SW480 (cell line): ENCODE measurements at places on chromosomes 2 and 18.

GRCh38 chr2:96260387-96261260 lies 5.2 kb downstream of the TMEM127 start:
- peak; percentile 97 for DNase-seq

DNA sequence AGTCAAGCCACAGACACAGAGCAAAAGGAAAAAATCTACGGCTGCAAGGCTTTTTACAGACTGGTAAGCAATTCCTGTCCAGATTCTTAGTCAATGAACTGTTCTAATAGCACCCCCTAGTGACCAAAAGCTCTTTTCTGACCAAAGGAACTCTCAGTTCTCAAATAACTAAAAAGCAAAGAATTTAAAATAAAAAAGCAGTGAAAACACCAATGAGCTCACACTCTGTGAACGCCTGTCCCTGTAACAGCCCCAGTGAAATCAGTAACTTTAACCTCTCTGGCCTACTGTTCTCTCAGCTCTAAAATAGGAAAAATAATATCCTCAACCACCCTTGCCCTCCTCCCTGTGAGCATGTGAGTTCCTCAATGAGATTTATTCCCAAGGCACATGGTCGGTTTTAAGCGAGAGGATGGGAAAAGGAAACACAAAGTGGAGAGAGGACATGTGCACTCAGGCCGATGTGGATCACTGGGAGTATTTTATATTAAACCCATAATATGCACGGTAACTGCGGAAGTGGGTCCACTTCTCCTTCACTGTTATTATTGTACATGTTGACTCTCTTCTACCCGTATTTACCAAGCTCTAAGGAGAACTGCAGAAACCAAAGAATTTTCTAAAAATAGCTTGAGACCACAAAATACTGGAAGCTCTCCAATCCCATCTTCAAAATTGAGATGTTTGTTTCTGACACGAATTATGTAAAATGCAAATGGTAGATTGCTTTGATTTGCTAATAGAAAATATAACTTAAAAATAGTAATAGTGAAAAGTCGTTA lies 128.5 kb downstream of the STK39 start:
- peak; percentile 53 for DNase-seq

DNA sequence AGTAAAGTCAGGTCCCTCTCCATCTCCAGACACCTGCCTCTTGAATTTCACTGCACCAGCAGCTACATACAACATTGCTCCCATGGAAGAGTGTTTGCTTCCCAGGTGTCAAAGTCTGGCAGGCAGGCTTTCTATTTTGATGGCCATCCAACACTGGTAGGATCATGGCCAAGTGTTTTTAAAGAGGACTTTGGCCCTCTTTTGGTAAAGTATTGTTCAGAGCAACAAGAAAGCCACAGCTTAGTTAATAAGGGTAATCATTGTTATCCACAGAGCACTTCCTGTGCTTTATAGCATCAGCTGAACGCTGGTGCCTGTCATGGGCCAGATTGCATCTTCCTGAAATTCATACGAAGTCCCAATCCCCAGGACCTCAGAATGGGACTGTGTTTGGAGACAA lies 133.2 kb downstream of the NCK2 start:
- peak; percentile 26 for DNase-seq

GRCh38 chr2:161961061-161961460 lies 113.0 kb downstream of the DPP4 start:
- no peak for DNase-seq

- DNase-seq: no peak
Observed at GRCh38 chr2:218854860-218855259, 4.7 kb upstream of the WNT6 start.

GRCh38 chr2:63051795-63052333 lies 1.2 kb downstream of the OTX1 start:
- DNase-seq: no peak

DNA sequence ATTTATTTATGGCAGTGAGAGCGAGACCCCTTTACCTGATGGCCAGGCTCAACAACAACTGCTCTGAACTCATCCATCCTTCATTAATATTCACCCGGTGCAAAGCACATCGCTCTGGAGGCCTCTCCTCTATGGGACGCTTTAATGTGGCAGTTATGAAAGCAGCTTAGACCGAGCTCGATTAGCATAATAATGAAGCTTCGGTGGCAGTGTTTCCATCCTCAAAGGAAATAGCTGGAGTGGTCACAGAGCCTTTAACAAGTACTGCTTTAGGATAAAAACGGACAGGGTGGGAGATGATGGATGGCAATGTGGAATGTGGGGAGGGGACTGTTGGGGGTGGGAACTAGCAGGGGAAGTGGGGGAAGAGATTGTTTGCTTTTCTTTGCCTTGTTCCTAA lies 243.9 kb downstream of the SLC4A3 start:
- no peak for DNase-seq

GRCh38 chr18:36186461-36187192 lies 670 bp upstream of the MOCOS start:
- DNase-seq: peak; percentile 30

GRCh38 chr2:178761759-178762371 lies 45.4 kb downstream of the TTN start:
- DNase-seq: peak; percentile 52

GRCh38 chr2:216721141-216721540 lies 25.8 kb upstream of the IGFBP5 start:
- no peak for DNase-seq

DNA sequence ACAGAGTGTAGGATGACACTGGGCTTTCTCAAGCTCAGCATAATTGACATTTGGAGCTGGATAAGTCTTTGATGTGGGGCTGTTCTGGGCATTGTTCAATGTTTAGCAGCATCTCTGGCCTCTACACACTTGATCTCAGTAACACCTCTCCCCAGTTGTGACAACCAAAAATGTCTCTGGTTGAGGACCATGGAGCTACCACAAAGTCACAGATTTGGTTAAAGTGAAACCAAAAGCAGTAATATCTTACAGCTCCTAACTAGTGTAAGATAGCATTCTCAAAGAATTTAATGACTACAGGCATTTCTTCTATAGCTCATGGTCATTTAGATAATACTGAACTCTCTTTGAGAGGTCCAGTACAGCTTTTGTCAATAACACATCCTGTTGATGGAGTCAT lies 23.4 kb upstream of the PAX3 start:
- no peak for DNase-seq

GRCh38 chr2:60834270-60834717 lies 47.1 kb upstream of the REL start:
- DNase-seq: no peak

GRCh38 chr2:13193075-13193474 lies 476.3 kb downstream of the TRIB2 start:
- peak; percentile 16 for DNase-seq

DNA sequence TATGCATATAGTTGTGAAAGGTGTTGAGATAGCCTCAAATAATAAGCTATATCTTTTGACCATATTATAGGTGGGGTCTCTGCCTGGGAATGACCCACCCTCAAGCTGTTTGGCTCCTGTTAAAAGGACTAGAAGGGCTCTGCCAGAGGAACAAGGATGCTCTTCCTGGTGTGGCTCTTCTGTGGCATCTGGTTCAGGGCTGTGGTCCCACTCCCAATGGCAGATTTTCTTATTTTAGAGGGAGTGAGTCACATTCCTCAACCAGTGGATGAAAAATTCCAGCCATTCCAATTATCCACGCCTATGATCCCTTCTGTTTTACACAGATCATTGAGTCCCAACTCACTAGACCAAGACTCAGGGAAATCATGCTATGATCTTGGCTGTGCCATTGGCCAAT lies 119.9 kb downstream of the PARD3B start:
- DNase-seq: peak; percentile 53

DNA sequence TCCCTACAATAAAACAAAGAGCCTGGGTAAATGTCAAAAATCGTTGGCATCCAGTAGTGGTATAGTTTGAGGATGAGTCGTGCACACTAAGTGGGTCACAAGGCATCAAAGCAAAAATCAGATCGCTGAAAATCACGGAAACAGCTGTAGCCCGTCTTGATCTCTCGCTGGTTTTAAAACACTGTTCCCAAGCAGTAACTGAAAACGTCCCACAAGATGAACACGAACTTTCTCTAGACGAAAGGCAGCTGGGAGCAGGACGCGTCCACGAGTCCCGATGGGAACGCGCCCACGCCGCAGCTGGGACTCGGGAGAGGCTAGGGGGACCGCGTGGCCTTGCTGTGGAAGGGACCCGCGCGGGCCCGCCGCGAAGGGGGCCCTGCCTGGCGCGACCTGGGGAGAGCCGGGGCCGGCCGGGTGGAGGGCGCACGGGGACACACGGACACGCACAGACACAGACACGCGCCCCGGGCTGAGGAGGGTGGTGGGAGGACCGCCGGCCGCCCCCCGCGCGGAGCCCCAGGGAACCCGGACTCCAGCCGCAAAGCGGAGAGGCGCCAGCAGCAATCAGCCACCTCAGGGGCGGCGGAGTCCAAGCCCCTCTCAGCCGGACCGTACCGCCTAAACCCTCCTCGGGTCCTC lies 651 bp downstream of the STK17B start:
- DNase-seq: peak; percentile 42

GRCh38 chr2:119241205-119241532 lies 17.5 kb downstream of the STEAP3 start:
- no peak for DNase-seq

GRCh38 chr18:12879840-12880540 lies 4.0 kb downstream of the PTPN2 start:
- DNase-seq: no peak

DNA sequence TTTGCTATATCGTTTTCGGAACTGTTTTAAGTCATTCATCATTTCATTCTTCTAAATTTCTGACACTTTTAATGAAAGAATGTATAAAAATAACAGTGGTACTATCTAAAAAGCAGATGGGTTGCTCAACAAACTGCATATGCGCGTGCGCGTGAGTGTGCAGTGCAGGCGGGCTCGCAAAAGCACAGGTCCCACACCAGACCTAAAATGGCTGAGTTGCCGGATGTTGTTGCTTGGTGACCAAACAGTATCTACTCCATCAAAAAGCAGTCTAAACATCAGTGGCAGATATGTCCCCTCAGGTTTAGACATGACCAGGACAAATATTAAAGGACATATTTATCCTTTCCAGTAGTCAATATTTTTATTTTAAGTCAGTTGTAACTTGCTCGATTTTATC lies 5.1 kb downstream of the NOL4 start:
- DNase-seq: no peak

GRCh38 chr2:38125007-38125406 lies 49.1 kb upstream of the CYP1B1 start:
- DNase-seq: no peak

- DNase-seq: no peak
Observed at GRCh38 chr2:8036366-8036765, 645.5 kb upstream of the ID2 start.

- DNase-seq: peak; percentile 16
Observed at GRCh38 chr2:160836755-160837154, 323.5 kb upstream of the TANK start.

DNA sequence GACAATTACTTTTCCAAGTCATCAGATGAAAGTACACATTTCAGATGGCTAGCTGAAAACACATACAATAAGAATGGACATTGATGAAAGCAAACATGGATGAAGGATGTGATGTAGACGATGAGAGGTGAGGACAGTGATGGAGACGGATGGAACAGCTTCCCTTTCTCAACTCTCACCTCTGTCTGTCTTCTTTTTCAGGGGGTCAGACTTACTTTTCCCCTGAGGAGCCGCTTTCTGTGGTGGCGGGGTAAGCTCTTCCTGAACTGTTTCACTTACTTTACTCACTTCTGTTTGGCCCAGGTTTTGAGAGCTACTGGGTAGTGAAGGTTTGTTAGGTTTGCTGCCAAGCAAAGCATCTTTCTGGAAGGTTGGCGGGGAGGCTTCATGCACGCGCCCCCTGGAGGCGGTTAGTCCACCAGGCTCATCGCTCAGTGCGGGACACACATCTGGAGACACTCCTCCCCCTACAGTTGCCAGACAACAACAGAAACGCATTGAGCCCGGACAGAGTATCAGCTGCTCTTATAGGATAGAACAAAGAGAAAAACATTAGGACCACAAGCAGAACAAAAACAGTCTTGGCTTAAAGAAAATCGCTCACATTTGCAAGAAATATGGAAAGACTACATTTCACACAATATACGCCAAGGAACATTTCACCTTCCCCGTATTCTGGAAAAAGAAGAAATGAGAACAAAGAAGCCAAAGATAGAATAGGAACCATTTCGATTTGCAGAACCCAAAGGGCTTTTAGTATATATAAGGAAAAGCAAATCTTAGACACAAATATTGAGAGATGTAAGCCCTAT lies 90.5 kb downstream of the MYOM1 start:
- peak; percentile 80 for DNase-seq

DNA sequence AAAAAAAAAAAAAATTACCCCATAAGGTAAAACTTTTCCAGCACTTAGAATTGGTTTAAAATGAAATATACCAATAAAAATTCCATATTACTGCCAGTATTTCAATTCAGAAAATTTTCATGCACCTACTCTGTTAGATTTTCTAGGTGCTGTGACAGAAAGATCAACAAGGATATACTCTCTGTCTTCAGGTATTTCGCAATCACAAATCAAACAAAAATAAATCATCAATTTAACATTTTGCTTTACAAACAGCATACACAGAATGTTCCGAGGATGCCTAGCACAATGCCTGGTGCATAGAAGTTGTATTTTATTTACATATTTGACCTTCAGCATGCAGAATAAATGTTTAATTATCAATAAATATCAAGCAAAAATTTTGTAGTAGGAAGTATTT lies 66.5 kb downstream of the RBBP8 start:
- no peak for DNase-seq

DNA sequence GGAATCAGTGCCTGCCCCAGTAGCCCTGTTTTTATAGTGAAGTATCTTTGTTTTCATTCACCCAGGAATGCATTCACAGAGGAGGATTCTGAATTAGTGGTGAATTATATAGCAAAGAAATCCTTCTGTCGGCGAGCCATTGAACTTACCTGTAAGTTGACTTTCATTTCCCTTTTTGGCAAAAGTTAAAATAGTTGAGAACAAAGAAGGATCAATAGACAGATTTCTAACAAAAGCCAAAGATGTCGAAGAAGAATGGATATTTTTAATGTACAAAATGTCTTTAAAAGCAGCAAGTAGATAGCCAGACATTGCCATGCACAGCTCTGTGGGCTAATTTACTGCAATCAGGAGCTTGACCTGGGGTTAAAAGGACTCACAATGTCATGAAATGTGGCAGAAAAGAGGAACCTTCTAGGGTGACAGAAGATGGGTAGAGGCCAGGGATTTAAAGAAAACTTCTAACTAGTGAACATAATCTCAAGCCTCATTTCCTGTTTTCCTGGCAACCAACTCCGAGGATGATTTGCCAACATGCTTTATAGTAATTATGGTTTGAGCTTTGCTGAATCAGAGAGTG lies 53.8 kb upstream of the TMEM87B start:
- DNase-seq: no peak

GRCh38 chr18:13568443-13569392 lies 157.6 kb downstream of the FAM210A start:
- DNase-seq: no peak

- no peak for DNase-seq
Observed at GRCh38 chr18:51397347-51397962, 200.0 kb upstream of the MEX3C start.
